ENCODE measurements at places on chromosomes 11 and 22.
A peak's percentile ranks its signal among the peaks of the same experiment; 100 is the strongest.

GRCh38 chr22:26883393-26883792 is 226.0 kb downstream of the MIAT start:
- DNase-seq: no peak

DNA sequence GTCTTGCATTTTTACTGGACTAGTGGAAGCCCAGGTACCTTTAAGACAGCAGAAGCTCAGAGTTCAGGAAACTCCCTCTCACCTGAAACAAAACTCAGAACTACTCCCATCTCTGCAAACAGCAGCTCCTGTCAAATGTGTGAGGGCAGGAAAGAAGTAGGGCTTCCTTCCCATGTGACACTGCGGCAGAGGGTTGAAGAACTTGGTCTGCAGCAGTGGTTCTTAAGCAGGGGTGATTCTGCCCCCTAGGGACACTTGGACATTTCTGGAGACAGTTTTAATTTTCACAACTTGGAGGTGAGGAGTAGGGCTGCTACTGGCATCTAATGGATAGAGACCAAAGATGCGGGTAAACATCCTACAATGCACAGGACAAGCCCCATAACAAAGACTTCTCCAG is 63.4 kb downstream of the RCN1 start:
- DNase-seq: peak; percentile 51

DNA sequence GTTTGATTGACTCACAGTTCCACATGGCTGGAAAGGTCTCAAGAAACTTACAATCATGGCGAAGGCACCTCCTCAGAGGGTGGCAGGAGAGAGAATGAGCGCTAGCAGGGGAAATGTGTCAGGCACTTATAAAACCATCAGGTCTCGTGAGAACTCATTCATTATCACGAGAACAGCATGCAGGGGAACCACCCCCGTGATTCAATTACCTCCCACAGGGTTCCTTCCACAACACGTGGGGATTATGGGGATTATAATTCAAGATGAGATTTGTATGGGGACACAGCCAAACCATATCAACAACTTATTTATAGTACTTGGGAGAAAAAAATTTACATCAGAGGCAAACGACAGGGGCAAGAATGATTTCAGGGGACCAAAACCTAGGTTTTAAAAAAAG is 3.0 kb downstream of the ME3 start:
- no peak for DNase-seq

DNA sequence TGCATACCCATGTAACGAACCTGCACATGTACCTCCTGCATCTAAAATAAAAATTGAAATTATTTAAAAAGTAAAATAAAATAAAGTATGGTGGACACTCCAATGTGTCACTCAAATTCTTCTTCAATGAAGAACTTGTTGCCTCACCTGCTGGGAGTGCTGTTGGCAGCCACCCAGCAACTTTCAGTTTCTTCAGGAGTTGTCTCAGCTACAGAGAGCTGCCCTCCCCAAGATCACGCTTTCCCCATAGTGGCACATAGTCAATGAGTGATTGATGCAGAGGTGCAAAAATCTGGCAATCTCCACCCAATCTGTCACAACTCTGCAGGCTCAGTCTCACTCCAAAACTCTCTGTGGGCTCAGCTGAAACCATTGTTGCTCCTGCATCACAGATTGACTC is 92.3 kb upstream of the C11orf87 start:
- DNase-seq: no peak

- no peak for DNase-seq
Observed at GRCh38 chr22:48414651-48415050, 1413.0 kb downstream of the BRD1 start.

GRCh38 chr11:13463779-13464290 is 813 bp upstream of the BTBD10 start:
- no peak for DNase-seq

GRCh38 chr11:16982809-16983208 is 31.4 kb downstream of the PLEKHA7 start:
- no peak for DNase-seq

- DNase-seq: no peak
Observed at GRCh38 chr11:110438017-110438416, 8.3 kb downstream of the FDX1 start.

DNA sequence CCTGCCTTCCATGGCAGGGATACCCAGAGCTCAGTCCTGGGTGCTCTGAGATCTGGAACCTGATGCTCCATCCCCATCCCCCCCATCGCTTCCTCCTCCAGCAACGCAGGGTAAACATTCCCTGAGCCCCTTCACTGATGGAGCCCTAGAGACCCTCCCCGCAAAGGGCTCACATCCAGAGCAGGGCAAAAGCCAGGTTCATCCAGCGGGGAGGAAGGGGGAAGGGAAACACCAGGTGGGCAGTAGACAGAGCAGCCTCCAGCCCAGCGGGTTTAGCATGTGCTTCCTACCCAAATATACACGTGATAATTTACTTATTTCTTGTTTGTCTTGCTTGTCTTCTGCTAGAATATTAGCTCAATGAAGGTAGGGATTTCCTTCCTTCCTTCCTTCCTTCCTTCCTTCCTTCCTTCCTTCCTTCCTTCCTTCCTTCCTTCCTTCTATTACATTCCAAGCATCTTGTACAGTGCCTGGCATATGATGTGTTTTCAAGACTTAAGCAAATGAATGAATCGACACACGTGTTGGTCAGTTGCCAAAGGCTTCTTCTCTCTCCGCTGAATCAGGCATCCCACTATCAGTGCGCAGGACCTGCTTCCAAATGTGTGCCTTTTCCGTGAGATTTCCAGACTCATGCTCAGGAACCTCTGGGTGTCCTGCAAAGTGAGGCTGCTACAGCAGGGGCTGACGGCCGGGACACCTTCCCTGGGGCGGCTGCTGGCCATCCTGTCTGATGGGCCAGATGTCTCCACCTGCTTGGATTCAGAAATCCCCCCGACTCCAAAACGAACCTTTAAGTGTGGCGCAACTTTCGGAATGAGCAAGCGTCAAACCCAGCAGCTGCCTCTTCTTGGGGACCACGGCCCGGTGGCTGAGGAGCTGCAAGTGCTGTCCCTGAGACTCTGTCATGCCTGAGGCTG is 955.1 kb downstream of the BRD1 start:
- no peak for DNase-seq

DNA sequence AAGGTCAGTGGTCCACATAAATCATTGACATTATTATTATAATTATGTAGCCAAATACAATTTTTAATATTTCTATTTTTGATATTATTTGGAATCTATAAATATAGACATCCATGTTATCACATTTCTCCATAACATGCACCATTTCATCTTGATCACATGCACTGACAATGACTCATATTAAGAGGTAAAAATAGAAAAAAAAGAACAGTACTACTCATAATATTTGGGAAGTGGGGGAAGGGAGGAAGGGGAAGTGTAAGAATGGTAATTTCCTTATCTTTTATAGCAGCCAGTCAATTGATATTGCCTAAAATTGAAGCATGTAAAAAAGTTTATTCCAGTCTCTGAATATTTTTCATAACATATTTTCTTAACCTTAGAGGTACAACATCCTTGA is 72.3 kb downstream of the ADM start:
- DNase-seq: no peak

GRCh38 chr22:44589831-44590230 is 91.8 kb upstream of the RTL6 start:
- DNase-seq: no peak

DNA sequence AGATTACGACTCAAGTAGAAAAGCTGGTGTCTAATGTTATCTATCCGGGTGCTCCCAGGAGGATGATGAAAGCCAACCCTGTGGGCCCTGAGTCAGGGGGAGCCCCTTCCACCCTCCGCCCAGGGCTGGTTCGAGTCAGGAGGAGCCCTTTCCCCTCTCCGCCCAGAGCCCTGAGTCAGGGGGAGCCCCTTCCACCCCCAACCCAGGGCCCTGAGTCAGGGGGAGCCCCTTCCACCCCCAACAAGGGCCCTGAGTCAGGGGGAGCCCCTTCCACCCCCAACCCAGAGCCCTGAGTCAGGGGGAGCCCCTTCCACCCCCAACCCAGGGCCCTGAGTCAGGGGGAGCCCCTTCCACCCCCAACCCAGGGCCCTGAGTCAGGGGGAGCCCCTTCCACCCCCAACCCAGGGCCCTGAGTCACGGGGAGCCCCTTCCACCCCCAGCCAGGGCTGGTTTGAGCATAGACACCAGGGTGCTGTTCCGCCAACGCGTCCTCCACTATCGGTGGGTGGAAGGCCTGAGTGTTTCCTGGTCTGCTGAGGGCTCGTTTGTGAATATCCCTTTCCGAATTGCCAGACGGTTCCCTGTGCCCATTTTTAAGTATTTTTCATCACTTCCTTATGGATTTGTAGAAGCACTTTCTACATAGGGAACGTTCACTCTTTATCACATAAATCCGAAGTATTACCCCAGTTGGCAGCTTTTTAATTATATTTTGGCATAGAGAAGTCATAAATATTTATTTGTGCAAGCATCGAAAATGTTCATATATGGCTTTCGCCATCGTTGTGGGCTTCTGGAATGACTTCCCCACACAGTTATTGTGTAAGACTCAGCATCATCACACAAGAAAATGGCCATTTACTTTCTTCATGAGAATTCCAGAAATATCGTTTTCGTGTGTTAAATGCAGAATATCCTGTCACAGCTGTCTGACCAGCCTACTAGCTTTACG is 380.6 kb downstream of the BRD1 start:
- no peak for DNase-seq

GRCh38 chr22:38282397-38282796 is 9.6 kb upstream of the TMEM184B start:
- no peak for DNase-seq

DNA sequence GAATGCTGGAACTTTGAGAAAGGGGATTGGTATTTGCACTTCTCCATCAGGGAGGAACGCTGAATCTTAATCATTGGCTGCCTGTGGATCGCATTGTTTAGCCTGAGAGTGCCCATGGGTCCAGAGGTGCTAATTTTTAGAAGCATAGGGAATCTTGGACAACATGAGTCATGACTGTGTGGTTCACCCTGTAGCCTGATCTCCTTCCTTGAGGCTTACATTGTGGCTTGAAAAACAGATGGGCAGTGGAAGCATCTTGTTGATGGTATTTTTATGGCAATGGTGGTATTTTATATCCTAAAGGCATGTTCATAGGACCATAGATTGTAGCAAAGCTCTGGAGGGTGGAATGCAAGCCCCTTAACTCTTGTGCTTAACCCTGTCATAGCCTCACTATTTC is 99.2 kb upstream of the DBX1 start:
- DNase-seq: no peak

DNA sequence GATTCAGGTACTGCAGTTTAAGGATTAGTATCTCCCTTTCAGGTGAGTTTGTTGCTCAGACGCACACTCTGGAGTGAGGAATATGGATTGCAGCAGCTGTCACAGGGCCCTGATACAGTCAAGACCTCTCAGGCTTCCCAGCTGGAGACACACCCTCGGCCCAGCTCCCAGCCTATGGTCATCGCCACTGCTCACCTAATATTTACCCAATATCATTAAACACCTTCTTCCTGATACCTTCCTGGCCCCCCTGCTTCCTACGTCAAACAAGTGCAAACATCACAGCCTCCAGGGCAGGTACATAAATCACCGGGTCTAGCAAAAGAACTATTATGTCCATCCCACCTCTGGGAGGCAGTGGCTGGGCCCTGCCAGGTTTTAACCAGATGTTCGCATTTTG is 213.3 kb downstream of the MN1 start:
- no peak for DNase-seq

DNA sequence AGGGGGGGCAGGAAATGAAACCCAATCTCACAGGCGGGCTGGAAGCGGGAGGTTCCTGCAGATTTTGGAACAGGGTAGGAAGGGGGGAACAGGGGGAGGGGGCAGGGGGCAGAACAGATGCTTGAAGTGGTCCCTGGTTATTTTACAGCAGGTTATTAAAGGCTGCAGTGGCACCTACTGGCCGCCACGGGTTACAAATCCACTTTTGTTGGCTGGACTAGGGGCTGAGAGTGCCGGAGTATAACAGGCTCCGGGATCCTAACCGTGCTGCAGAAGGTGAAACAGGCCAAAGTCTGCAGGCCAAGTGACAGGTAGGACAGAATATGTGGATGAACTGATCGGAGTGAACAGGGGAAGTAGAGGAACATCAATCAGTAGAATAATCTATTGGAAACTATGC is 2.5 kb downstream of the ROBO3 start:
- DNase-seq: peak; percentile 13

DNA sequence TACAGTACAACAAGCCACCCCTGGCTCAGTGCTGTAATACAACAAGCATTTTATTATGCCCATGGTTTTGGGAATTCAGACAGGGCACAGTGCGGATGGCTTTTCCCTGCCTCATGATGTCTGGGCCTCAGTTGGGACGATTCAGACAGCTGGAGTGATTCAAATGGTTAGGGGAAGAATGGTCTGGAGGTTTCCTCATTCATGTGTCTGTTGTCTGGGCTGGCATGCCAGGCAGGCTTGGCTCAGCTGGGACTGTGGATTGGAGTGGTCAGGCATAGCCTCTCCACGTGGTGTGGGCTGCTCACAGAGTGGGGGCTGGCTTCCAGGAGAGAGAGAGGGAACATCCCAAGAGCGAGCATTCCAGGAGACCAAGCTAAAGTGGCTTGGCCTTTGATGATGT is 164.4 kb downstream of the C11orf91 start:
- no peak for DNase-seq

All from HCT116 (cell line).